Omental fat pad (tissue), 4 donors: ENCODE measurements at places on chromosomes 7 and 10.

GRCh38 chr10:124496150-124496549 lies 34.5 kb downstream of the LHPP start:
- DNase-seq, result no peak

DNA sequence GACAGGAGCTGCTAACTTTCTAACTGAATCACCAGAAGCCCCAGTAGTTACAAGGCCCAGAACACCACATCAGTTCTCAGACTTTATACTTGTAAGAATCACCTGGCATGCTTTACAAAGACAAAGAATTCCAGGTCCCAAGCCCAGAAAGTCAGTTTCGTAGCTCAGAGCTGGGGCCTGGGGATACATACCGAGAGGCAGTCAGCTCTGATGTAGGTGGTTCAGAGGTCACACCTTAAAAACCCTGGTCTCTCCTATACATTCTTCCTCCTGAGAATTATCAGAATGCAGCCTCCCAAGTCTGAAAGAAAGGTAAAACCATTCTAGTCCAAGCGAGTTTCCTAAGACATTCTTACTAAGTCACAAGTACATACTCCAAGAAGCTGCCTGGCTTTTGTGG lies 2.3 kb downstream of the GRB10 start:
- no peak for DNase-seq

DNA sequence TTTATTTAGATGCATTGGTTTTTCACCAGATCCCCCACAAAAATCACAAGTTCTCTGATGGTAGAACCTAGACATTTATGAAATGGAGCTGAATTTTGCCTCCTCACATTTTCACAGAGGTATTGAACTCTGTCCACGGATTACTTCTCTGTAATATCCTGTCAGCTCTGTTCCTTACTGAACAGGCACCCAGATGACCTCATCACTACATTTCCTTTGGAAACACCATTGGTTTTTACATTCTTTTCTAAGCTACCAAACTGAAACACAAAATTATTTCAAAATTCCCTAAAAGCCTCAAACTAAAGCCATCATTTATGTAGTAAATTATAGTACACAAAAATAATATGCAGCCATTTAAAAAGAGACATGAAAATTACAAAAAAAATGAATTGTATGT lies 98.3 kb upstream of the KCNIP2 start:
- DNase-seq, result no peak

DNA sequence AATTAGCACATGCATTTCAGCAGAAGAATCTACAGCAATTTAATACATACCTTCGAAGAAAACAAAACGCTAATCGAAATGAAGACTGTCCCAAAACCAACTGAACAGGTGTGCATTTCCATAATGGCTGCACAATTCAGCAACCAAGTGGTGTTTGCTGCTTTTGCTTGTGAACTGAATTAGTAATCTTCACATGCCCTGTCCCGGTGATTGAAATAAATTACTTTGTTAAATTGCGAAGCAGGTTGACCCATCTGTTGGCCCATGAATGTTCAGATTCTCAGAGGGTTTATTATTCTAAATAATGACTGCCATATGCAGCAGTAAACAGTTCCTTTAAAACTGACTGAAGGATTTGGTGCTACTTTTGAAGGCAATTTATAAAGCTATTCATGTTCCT lies 445.2 kb upstream of the NFE2L3 start:
- DNase-seq, result no peak

DNA sequence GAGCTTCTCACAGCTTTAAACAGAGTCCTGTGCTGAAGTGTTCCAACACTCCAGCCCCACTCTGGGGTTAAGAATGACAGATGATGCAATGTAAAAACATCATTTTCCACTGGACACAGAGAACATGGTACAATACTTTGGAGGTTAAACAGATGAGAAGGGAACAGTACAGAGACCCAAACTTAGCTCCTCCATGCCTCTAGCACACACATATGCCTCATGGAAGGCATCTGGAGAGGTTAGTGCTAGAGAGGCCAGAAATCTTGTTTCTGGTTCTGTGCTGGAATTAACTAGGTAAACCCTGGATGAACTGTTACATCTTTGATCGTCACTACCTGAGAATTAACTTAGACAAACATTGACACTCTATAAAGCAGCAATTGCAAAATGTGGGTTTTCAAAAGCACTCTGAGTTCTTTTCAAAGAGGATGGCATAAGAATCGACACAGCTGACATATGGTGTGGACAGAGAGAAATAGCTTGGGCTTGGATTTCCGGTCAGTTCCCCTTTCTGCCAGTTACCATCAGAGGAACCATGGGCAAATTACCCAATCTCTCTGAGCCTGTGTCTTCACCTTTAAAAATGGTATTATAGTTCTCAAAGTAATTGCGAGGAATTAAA lies 81.9 kb downstream of the KCNMA1 start:
- DNase-seq, result no peak

GRCh38 chr7:248732-249435 lies 41.1 kb upstream of the FOXL3 start:
- DNase-seq, result no peak

- no peak for DNase-seq
Measured at GRCh38 chr7:6530626-6531491, 20.4 kb downstream of the GRID2IP start.

GRCh38 chr10:110704906-110705476 lies 60.9 kb downstream of the RBM20 start:
- DNase-seq, result no peak

- DNase-seq, result no peak
Measured at GRCh38 chr7:22662556-22663356, 64.2 kb upstream of the IL6 start.

DNA sequence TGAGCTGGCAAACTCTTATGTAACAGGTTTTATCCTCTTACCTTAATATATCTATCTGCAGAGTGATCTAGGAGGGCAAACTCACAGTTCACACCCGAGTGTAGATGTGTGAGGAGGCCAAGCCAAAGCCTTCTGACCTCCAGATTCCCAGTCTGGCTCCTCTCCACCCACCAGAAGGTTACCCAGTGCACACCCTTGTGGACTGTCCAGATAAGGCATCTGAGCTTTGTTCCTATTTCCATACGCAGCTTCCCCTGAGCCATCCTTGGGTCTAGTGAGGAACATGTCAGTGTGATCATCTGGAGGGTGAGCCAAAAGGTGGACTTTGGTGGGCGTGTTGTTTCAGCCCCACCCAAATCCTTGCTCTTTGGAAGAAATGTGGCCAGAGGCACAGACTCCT lies 203.0 kb upstream of the MEOX2 start:
- no peak for DNase-seq
